Activated CD4-positive, alpha-beta memory T cell treated with anti-CD3 and anti-CD28 coated beads for 36 hours (primary cell): ENCODE measurements at places on chromosomes 16 and 17. TPM values are rescaled to one million over a fixed set of nuclear protein-coding genes. Genes with fewer than 3 reads are reported as not detected.
A peak's percentile ranks its signal among the peaks of the same experiment; 100 is the strongest.

- DNase-seq, result no peak
Measured at GRCh38 chr16:970386-970765, 408 bp downstream of the LMF1 start.

GRCh38 chr16:65333283-65333682 is 211.4 kb upstream of the CDH11 start:
- no peak for DNase-seq

DNA sequence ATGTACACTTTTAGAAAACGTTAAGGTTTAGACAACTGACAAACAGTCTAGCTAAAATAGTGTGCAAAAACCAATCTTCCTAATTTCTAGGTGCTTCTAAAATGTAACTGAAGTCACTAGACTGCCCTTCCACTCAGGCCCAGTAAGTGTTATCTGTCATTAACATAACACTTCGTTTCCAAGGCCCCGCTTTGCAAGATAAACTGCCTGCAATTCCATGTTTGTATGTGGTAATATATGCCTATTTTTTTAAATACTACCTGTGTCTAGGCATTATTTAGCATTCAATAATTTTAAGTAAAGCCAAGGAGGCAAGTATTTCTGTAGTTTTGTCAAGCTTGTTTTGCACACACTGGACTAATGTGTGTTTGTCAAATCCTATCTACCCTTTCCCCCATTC is 3.2 kb downstream of the USP32 start:
- DNase-seq, result no peak

DNA sequence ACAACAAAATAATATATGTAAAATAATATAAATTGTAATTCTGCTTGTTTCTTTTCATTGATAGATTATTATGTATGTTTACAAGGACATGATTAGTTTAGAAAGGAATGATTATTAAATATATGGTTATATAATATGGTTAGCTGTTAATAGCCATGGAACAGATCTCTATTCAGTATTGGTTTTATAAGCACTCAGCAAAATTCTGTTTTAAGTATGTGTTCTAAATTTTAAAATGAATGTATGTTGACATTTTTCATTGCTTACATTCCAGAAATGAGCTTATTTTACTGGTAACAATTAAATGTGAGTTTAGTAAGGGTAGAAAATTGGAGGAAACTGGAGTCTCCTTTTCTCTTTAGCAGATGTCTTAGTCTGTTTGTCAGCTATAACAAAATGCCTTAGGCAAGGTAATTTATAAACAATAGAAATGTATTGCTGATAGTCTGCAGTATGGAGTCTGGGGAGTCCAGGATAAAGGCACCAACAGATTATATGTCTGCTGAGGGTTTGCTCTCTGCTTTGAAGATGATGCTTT is 45.4 kb downstream of the NFAT5 start:
- DNase-seq, result no peak

DNA sequence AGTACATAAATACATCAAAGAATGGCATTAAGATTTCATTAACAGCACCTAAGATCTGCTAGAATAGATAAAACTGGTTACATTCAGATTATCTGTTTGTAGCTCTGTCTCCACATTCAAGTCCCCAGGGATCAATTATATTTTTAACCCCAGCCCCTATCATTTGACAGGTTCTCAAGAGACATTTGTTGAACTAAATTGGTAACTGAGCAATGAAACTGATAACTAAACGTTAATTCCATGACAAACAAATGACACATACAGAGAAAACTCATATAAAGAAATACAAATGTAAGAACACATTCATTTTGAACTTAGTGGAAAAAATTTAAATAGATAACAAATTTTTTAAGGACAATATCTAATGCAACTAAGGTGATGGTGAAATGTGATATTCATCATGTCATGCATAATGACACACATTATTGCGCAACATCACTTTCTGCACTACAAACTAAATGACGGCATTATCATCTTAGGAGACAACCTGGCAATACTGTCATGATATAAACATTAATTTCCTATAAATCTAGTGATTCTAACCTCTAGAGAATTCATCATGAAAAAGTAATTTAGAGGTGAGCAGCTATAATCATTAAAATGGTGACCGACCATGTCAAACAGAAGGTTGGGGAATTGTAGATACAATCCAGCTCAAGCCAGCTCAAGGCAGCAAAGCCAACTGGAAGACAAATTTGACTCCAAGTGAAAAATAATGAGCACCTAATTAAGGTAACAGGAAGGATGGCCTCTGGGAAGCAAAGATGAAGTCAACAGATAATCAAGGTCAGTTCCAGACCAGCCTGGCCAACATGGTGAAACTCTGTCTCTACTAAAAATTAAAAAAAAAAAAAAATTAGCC is 9.5 kb downstream of the ARHGAP17 start:
- DNase-seq, result no peak

GRCh38 chr16:75416904-75417565 is 16.3 kb downstream of the CFDP1 start:
- DNase-seq, result no peak

GRCh38 chr16:85935974-85936760 is 37.2 kb downstream of the IRF8 start:
- DNase-seq, result peak; percentile 88

DNA sequence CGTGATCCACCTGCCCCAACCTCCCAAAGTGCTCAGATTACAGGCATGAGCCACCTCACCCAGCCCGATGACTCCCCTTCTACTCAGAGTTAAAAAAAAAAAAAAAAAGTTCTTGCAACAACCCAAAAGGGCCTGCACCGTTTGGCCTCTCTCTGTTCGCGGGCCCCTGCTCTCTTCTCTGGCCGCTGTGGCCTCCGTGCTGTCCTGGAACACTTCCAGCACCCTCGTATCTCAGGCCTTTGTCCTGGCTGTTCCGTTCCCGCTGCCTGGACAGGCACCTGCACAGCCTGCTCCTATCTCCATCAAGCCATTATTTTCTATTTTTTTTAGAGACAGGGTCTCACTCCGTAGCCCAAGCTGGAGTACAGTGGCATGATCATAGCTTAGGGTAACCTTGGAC is 10.8 kb downstream of the MYO1C start:
- no peak for DNase-seq

- DNase-seq, result no peak
Measured at GRCh38 chr17:50192618-50193291, 8.7 kb downstream of the COL1A1 start.

- no peak for DNase-seq
Measured at GRCh38 chr16:69724981-69725479, 1.3 kb downstream of the NQO1 start.

GRCh38 chr16:4204521-4204920 is 37.4 kb downstream of the SRL start:
- DNase-seq, result no peak

DNA sequence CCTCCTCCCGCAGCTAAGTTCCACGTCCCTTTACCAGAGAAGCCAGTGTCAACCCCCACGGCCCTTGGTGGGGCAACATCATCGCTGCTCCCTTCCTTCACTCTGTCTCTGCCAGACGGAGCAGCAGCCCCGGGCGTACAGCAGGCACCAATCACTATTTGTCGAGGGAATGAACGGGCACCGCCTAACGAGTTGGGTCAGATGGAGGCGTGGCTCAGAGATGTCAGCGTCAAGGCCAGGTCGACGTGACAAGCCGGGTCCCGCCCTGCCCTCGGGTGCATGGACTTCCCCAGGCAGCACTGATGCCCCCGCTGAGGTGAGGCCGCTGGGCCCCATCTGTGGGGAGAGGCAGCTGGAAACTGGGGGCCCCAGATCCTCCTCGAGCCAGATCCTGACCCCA is 50.0 kb downstream of the CBFA2T3 start:
- DNase-seq, result no peak

DNA sequence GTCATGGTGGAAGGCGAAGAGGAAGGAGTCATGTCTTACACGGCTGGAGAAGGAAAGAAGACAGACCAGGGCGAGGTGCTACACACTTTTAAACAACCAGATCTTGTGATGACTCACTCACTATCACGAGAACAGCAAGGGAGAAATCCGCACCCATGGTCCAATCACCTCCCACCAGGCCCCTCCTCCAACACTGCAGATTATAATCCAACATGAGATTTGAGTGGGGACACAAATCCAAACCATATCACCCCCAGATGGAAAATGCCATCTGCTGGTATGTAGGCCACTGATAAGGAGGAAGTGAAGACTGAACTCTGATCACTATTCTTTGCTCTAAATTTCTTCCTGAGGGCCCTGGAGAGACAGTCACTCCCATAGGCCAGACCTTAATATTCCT is 7.5 kb upstream of the ITGAX start:
- no peak for DNase-seq

- DNase-seq, result no peak
Measured at GRCh38 chr17:79672496-79672895, 58.2 kb upstream of the ENPP7 start.

DNA sequence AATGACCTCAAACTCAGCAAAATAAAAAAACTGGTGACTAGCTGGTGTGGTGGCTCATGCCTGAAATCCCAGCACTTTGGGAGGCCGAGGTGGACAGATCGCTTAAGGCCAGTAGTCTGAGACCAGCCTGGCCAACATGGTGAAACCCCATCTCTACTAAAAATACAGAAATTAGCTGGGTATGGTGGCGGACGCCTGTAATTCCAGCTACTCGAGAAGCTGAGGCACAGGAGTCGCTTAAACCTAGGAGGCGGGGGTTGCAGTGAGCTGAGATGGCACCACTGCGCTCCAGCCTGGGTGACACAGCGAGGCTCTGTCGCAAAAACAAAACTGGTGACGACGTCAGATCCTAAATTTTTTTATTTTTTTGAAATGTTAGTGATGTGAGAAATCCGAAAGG is 82.6 kb upstream of the TOB1 start:
- no peak for DNase-seq

GRCh38 chr16:66752379-66752778 is 970 bp upstream of the DYNC1LI2 start:
- no peak for DNase-seq

DNA sequence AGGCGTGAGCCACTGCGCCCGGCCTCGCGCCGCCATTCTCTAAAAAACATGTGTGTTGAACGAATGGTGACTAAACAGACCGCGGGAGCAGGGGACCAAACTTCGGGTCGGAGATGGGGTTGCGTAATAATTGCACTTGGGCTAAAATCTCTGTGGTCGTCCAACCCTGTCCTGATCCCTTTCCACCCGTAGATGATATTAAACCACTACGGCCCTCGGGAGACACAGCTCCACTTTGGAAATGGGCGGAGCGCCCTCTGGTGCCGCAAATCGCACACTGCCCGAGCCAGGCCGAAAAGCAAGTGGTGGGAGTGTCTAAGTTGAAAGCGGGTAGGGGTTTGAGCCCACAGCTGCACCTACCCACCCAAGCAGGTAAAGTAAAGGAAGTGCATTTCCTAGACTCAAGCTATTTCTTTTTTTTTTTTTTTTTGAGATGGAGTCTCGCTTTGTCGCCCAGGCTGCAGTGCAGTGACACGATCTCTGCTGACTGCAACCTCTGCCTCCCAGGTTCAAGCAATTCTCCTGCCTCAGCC is 17.0 kb downstream of the CAVIN1 start:
- DNase-seq, result peak; percentile 90

GRCh38 chr16:3696425-3697218 is 20.7 kb downstream of the TRAP1 start:
- DNase-seq, result no peak

- peak; percentile 39 for DNase-seq
Measured at GRCh38 chr17:42016411-42016831, 818 bp downstream of the DNAJC7 start.

DNA sequence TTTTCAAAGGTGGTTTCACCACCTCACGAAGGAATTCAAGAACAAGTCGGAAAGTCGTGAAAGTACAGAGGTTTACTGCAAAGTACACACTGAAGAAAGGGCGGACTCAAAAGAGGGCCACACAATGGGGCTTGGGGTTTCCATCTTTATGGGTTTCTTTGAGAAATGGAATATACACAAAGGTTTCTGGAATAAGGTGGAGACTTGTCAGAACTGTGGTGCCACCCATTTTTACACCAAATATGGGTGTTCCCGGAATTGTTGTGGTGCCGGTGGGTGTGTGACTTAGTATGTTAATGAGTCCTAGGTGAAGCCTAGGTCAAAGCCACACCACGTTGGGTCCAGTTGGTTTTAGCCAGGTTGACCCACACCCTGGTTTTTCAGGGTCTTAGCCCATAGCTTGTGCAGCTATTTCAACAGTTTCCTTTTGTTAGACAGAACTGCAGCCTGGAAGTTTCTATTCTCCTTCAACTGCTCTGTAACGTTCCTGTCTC is 567 bp upstream of the GCSH start:
- no peak for DNase-seq

GRCh38 chr17:75507733-75508719 is 7.3 kb downstream of the CASKIN2 start:
- no peak for DNase-seq

The PRSS33 gene
- total RNA-seq, result not detected

The GUCY2D gene
- total RNA-seq, result not detected

The PRR35 gene
- total RNA-seq, result not detected

The PPM1E gene
- total RNA-seq, result 0.02 TPM

The DLG4 gene
- total RNA-seq, result 8.4 TPM

The PDE6G gene
- total RNA-seq, result 1.1 TPM

The HMOX2 gene
- total RNA-seq, result 69.1 TPM

The HBM gene
- not detected for total RNA-seq
